ENCODE measurements at places on chromosomes 7 and 10.

DNA sequence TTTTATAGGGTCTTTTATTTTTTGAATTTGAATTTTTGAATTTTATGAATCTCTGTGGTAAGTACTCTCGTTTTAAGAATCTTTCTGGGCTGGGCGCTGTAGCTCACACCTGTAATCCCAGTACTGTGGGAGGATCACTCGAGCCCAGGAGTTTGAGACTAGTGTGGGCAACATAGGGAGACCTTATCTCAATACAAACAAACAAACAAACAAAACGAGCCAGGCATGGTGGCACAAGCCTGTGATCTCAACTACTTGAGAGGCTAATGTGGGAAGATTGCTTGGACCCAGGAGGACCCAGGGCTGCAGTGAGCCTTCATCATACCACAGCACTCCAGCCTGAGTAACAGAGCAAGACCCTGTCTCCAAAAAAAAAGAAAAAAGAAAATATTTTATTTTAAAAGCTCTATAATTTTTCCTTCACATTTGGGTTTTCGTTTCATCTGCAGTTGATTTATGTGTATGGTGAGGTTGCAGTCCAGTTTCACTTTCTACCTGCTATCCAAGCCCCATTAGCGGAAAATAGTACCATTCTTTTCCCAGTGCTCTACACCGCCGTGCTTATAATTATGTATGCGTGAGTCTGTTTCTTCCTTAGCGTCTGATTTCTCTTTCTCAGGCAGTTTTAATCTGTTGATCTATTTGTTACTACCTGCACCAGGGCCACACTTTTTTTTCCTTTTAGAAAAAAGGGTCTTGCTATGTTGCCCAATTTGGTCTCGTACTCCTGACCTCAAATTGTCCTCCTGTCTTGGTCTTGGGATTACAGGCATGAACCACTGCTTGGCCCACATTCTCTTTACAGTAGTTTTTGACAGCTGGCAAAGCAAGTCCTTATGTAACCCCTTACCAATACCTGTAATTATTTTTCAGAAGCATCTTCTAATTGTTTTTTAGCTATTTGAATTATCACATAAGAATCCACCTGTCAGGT is 21.7 kb downstream of the TRIM24 start:
- H3K4me3 ChIP-seq: no peak overlapping the region
- H3K27ac ChIP-seq: no peak overlapping the region
- H3K4me1 ChIP-seq: no peaks in the 10 kb centered on the region
- no peak for DNase-seq

- no peaks in the 10 kb centered on the region for H3K27me3 ChIP-seq
- no peak for DNase-seq
- no peak overlapping the region for H3K27ac ChIP-seq
- no peaks in the 10 kb centered on the region for H3K4me1 ChIP-seq
- H3K36me3 ChIP-seq: no peaks in the 10 kb centered on the region
- no peak overlapping the region for H3K4me3 ChIP-seq
Observed at GRCh38 chr10:43931308-43931930, 282.7 kb upstream of the ZNF32 start.

- no peaks in the 10 kb centered on the region for H3K27me3 ChIP-seq
- no peaks in the 10 kb centered on the region for H3K4me1 ChIP-seq
Observed at GRCh38 chr10:18501198-18501597, 150.2 kb downstream of the NSUN6 start.

DNA sequence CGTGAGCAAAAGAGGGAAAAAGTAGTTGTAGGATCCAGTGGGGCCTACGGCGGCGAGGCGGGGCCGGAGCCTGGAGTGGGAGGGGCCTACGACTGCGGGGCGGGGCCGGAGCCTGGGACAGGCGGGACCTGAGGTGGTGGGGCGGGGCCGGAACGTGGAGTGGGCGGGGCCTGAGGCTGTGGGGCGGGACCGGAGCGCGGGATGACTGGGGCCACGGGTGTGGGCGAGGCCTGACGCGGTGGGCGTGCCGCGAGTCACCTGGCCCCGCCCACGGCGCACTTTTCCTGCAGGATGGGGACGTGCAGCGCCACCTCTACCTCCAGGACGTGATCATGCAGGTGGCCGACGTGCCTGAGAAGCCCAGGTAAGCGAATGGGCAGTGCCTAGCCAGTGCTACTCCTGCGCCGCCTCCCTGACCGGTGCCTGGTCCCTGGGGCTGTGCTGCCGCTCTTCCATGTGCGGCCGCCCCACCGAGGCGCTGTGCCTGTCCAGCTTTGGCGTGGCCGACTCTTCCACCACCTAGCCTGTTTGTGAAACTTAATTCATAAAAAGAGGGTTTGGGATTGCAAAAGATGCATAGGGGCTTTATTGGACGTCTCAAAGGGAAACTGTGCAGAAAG is 496 bp downstream of the ZNF511 start:
- peak overlapping the region; percentile 97 for H3K27ac ChIP-seq
- no peaks in the 10 kb centered on the region for H3K27me3 ChIP-seq
- H3K36me3 ChIP-seq: no peaks in the 10 kb centered on the region
- H3K4me1 ChIP-seq: peaks cover 5% of the 10 kb centered on the region
- peak overlapping the region; percentile 72 for H3K4me3 ChIP-seq
- peak; percentile 93 for DNase-seq

- DNase-seq: no peak
- H3K27ac ChIP-seq: no peak overlapping the region
- H3K27me3 ChIP-seq: no peaks in the 10 kb centered on the region
- no peaks in the 10 kb centered on the region for H3K36me3 ChIP-seq
Observed at GRCh38 chr7:23135755-23136154, 30.2 kb downstream of the KLHL7 start.

GRCh38 chr7:34848670-34849069 is 188.6 kb downstream of the DPY19L1 start:
- H3K4me1 ChIP-seq: no peaks in the 10 kb centered on the region
- no peaks in the 10 kb centered on the region for H3K27me3 ChIP-seq
- H3K27ac ChIP-seq: no peak overlapping the region
- no peaks in the 10 kb centered on the region for H3K36me3 ChIP-seq

- no peaks in the 10 kb centered on the region for H3K36me3 ChIP-seq
- no peak for DNase-seq
- no peaks in the 10 kb centered on the region for H3K27me3 ChIP-seq
- H3K4me3 ChIP-seq: no peak overlapping the region
- peak overlapping the region; percentile 44 for H3K27ac ChIP-seq
Observed at GRCh38 chr7:15765753-15766152, 79.3 kb upstream of the MEOX2 start.

DNA sequence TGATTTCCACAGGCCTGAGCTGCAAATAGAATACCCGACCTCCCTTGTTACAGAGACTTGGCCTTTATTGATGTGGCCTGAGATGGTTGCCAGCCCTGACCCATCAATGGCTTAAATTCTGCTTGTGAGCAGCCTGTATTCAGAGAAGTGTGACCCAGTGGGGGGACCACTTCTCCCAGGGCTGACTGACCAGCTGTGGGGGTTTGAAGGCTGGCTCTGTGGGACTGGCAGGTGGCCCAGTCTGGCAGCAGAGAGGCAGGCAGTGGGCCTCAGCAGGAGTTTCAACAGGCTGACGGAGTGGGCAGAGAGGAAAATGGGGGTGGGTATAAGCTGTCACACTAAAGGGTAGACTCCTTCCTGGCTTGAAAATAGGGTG is 12.2 kb upstream of the PPIF start:
- no peak overlapping the region for H3K4me3 ChIP-seq
- no peaks in the 10 kb centered on the region for H3K36me3 ChIP-seq
- no peaks in the 10 kb centered on the region for H3K4me1 ChIP-seq
- H3K27ac ChIP-seq: no peak overlapping the region
- no peaks in the 10 kb centered on the region for H3K27me3 ChIP-seq

DNA sequence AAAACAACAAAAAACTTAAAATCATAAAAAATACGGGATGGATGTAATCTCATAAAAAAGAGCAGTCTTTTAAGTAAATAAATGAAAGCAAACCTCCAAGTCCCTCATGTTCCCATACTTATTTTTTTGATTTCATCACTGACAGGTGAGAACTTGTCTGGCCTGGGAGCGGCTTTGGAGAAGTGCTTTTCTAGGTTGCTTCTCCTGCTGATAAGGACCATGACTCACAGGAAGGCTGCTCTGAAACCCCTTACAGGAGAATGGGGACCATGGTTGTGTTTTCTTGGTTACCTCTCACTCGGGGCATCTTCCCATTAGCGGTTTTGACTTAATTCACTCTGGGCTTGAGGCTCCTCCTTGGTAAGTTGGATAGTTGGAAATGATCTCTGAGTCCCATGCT is 237.4 kb downstream of the CAMK1D start:
- no peaks in the 10 kb centered on the region for H3K36me3 ChIP-seq
- no peak overlapping the region for H3K4me3 ChIP-seq
- no peak overlapping the region for H3K27ac ChIP-seq
- no peaks in the 10 kb centered on the region for H3K4me1 ChIP-seq
- H3K27me3 ChIP-seq: no peaks in the 10 kb centered on the region
- DNase-seq: no peak

GRCh38 chr10:80351220-80351619 is 5.3 kb downstream of the DYDC1 start:
- DNase-seq: no peak
- H3K36me3 ChIP-seq: no peaks in the 10 kb centered on the region
- H3K27me3 ChIP-seq: no peaks in the 10 kb centered on the region

All from uterus (tissue), 4 donors.